Central memory CD4-positive, alpha-beta T cell (primary cell): ENCODE measurements at places on chromosomes 3 and 15.

DNA sequence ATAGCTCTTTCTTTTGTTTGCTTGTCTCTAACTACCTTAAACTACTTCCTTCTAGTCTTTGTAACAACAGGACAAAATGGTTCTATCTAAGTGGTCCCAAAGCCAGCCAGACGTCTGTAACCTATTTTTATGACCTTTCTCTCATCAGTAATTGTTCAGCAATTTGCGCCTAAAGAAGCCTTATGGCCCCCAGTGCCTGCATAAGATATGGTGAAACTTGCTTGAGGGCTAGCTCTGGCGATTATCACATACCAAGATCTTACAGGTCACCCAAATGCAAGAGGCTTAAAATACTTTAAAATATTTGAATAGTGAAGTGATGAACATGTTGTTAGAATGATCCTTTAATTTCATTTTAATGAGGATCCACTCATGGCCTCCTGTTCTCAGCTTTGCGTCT lies 369.4 kb downstream of the SOX2 start:
- DNase-seq = no peak

DNA sequence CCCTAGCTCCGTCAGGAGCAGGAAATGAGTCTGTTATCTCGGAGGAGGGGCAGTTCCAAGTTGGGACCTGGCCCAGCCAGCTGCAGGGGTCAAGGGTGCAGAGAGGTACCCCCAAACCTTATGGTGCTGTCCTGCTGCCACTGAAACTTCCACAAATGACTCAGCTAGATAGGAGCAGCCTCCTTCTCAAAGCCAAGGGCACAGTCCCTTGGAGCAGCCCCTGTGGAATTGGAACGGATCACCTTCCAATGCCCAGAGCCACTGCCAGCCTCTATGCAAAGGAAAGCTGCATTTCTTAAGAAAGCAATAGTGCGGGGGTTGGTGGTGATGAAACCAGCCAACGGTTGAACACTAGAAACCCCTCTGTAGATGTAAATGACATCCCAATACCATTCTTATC lies 19.6 kb upstream of the LRRK1 start:
- DNase-seq = no peak

DNA sequence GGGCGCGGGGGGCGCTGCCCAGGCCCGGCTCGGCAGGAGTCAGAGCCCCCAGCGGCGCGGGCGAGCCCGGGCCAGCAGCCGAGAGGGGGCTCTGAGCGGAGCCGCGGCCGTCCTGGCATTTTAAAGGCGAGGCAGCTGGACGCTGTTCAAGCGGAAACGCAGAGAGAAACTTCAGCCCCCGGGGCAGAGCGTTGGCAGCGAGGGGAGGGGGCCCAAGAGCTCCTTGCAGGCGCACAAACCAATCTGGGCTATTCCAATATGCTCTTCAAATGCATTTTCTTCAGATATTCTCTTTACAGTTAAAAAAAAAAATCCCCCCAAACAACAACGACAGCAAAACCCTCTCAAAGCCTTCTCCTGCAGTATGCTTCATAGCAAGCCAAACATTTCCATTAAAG lies at the start of gene CTXND1:
Gene CTXND1, minus strand, starts transcription at position 93 of the 398 bp plus-strand sequence. CDS start 50,264 bp downstream, outside the sequence.
- no peak for DNase-seq

- DNase-seq = no peak
Measured at GRCh38 chr15:64515196-64515595, 54.8 kb downstream of the ZNF609 start.

DNA sequence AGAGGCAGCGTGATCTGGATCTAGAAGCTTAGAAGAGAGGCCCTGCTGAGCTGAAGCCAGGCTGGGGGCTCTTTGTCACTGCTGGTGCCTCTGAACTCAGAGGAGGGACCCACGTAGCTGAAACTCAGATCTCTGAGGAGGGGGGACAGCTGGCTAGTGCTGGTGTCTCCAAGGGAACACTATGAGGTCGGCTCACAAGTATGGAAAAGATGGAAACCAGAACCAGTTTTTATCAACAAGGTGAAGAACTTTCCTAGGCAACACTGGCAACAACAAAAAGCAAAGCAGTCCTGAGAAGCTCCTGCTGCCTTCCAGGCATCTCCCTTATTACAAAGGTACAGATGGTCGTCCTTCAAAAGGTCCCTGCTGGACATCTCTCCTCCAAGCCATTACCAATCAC lies 27.0 kb upstream of the FSTL1 start:
- no peak for DNase-seq

DNA sequence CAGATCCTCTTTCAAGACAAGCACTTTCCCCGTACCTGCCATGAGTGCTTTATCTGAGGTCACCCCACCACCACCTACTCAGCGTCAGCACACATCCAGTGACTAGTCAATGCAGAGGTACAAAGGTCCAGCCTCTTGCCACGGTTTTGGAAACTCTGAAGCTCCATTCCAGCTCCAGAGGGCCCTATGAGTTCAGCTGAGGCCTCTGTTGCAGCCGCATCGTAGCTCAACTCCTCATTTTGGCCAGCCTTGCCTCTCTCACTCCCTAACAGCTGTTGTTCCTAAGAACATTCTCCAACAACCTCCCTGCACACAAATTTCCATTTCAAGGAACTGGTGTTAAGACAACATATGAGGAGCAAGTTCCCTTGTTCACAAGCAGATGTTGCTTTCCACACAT lies 405.1 kb upstream of the PROK2 start:
- DNase-seq = no peak

GRCh38 chr15:82183121-82184031 lies 79.2 kb downstream of the EFL1 start:
- DNase-seq = no peak

DNA sequence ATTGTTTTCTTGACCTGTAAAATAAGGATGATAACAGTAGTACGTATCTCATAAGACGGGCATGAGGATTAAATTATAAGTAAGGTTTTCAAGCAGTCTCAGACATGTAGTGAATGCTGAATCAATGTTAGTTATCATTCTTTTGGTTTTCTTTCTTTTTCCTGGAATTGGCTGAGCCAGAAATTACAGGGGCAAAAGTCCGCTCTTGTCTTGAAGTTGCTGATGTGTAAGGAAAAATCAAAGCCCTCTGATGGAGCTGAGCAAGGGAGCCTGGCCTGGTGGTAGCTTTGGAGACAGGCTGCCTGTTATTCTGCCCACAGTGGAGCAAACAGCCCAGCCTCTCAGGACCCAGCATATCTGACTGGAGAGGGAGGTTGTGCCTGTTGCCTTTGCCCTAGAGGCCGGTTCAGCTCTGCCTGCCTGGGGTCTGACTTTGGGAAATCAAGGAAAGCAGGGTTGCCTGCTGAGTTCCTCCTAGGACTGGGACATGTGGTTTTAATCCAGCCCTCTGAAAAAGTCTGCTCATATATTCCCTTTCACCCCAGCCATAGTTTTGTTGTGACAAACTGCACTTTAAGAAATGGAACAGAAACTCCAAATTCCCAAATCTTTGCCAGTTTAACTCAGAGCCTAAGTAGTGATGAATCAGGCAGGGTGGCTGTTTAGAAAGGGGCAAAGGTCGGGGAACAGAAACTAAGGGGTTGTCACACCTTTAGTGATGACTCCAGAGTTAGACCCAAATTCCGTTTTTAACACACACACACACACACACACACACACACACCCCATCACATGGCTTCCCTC lies 40.1 kb downstream of the GASK1A start:
- DNase-seq = no peak

DNA sequence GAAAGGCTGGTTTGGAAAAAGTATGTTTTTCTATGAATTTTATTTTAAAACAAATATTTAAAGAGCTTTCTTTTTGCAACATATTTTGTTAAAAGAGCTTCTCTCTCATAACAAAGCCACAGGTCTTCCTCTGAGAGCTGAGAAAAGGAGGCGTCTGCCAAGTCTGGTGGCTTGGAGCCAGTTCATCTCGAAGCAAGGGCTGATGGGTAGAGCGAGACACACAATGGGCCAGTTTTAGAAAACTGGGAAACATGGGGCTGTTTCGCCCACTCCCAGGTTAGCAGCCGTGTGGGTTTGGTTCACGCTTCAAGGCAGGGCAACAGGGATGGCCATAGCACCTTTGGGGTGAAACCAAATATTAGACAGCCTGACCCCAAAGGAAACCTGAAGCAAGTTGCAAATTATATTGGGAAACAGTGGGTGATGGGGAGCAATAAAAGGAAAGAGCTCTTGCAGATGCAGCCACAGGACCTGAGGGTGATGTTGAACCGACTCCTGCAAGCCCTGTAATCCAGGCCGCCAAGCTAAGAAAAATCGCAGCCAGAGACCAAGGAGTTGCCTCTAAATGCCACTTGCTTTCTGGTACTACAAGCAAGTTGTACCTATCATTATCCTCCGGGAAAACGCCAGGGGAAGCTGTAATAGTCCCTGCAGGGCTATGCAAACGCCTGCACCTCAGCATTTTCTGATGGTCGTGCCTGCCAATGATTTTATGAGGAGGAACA lies 88.4 kb upstream of the GALNT15 start:
- no peak for DNase-seq

GRCh38 chr3:39521456-39521855 lies 54.0 kb downstream of the MOBP start:
- DNase-seq = no peak

- no peak for DNase-seq
Measured at GRCh38 chr15:42137461-42138261, 18.8 kb downstream of the PLA2G4F start.

DNA sequence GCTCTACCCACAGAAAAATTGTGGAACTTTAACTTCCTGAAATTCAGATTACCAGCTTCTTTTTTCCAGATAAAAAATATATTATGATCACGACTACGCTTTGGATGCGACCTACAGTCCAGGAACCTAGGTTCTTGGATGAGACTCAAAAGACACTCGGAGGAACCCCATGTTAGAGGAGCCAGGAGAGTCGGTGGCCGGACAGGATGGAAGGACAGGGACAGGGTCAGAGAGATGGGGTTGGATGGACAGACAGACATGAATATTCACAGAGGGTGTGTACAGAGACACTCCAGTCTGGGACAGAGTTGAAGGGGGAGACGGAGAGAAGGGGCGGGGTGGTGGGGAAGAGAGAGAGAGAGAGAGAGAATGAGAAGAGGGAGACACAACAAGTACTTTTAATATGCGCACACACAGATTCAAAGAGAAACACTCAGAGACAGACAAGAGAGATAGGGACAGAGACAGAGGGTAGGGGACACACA lies 9.5 kb downstream of the FAM3D start:
- DNase-seq = no peak

- DNase-seq = no peak
Measured at GRCh38 chr3:188595890-188596376, 442.0 kb downstream of the LPP start.

DNA sequence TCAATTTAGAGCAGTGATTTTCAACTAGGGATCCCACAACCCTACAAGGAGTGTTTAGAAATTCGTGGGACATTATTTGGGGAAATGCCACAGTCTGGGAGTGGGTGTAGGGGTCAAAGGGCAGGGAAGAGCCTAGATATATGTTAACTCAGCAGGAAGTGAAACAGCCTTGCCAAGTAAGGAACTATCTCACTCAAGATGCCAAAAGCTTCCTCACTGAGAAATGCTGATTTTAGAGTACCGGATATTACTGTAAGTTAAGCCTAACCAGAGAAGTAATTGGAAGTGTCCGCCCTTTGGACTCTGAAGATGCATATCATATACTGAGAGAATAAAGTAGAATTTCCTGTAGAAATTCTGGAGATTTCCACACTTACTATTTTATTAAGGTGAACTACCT lies 158.6 kb downstream of the BBX start:
- DNase-seq = no peak

GRCh38 chr3:25783661-25784512 lies 644 bp upstream of the NGLY1 start:
- DNase-seq = no peak

DNA sequence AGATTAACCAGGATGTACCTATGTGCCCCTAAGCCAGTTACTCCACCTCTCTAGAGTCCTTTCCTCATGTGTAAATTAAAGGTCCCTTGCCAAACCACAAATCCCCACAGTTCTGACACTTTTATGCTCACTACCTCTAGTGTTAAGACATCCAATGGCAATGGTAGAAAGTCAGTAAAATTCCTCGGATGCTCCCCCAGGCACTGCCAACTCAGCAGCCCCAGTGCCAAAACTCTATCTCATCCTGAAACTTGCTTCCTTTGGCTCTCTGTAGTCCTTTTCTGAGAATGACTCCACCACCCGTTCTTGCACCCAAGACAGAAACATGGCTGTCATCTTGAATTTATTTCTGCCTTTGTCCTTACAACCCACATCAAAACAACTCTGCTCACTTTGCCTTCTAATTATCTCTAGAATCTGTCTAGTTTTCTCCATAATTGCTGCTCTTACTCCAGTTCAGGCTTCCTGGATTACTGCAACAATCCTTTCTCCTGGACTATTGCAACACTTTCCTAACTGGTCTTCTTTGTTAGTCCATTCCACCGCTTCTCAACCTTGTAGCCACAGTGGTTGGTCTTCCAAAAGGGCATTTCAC lies 41.6 kb downstream of the MB21D2 start:
- no peak for DNase-seq

DNA sequence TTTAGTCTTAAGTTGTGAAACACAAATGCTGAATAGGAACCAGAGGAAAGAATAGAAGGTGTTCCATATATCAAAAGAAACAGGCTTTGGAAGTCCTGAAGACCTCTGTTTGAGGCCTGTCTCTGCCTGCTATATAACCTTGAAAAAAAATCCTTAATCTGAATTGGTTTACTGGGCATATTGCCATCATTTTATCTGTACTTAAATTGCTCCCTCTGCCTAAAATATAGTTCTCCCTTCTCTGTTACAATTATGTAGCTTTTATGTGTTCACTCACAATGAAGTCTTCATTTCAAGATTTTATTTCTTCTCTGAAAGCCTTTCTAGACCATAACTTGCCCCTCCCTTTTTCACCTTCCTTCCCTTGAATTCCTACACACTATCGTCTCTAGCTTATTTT lies 21.2 kb downstream of the ARL13B start:
- DNase-seq = no peak

GRCh38 chr3:143726727-143727126 lies 121.5 kb downstream of the SLC9A9 start:
- DNase-seq = no peak

DNA sequence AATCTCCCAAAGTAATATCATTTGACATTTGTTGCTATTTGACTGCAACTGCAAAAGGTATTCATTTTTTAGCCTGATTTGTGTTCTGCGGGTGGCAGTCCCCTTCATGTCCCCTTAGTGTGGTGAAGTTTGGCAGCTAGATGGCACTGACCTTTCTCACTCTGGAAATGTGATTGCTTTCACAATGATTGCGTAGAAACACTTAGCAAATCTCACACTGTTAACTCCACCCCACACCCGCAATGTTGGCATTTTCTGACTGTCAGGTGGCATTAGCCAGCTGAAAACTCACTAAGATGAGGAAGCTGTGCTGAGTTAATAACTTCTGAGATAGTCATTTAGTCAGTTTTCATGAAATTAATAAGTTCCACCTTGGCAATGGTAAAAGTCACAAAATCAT lies 76.9 kb downstream of the TRIM69 start:
- DNase-seq = no peak

- DNase-seq = no peak
Measured at GRCh38 chr15:95210436-95210981, 979.1 kb downstream of the MCTP2 start.

GRCh38 chr15:72368899-72369298 lies 6.9 kb downstream of the HEXA start:
- no peak for DNase-seq

DNA sequence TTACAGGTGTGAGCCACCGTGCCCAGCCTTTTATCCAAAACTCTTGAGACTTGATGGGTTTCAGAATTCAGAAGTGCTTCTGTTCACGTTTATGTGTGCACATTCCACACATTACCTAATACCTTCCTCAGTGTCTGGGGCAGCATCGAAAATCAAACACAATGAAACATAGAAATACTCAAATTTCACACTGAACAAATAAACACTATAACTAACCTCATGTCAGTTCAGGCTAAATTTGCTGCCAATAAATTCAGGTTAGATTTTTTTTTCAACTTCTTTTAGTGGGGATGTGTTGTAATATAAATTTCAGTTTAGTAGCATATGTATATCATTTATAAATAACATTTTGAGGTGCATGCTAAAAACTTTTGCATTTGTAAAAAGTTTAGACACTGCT lies 2.8 kb downstream of the EIF2AK4 start:
- no peak for DNase-seq
